SW 1271 (cell line): ENCODE measurements at places on chromosomes 12 and 14.

- DNase-seq: no peak
These were observed 6.7 kb downstream of the TAS2R43 start for GRCh38 chr12:11085419-11085818.

GRCh38 chr14:95197551-95197950 lies 40.2 kb upstream of the DICER1 start:
- DNase-seq: no peak

DNA sequence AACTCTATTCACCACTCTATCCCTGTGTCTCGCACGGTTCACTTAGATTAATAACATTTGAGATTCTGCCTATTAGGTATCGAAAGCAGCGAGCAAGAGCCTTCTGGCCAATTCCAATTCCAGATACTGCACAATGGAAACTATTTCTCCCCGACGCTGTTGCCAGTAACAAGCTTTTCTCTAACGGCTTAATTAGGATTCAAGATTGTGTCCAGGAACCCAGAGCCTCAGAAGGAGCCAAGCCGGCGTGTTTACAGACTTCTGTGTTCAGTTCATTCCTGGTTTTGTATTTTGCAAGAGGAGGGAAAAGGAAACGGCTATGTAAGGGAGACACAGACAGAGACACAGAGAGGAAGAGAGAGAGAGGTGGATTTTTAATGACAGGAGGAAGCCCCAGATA lies 185.6 kb downstream of the DICER1 start:
- no peak for DNase-seq

DNA sequence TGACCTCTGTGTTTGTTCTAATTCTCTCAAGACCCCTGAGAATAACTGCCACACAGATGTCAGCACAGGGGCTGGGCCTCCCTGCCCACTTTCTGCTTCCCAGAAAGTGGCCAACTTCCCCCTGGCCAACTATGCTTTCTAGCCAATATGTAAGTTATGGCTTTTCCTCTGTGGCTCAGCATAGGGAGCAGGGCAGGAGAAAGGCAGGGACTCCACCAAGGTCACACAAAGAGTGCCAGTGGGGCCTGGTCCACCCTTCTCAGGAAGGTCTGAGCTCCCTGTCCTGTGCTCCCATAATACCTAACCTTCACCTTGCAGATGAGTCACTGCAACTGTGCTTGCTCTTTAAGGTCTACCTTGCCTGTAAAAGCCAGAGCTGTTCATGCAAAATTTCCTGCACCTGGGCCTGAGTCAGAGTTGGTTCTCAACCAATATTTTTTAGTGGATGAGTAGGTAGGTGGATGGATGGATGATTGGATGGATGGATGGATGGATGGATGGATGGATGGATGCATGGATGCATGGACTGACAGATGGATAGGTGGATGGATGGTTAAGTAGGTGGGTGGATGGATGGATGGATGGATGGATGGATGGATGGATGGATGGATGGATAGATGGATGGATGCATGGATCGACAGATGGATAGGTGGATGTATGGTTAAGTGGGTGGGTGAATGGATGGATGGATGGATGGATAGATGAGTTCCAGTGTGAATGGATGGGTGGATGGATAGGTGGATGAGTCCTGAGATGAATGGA lies 64.2 kb downstream of the DIO3 start:
- DNase-seq: no peak

DNA sequence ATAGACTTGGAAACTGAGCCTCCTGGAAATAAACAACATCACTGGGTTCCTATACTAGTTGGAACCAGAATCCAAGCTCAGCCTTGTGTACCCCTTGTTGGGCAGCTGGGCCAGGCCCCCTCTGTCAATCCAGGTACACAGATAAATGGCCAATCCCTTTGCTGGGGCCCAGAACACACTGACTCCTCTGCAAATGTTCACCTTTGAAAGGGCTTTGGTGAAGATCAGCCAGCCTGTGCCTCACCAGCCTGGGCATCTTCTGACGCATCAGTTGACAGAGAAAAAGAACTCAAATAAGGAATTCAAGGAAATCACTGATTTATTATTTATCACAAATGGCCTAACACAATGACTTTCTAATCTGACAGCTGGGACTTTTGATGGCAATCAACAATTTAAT lies 1090.2 kb downstream of the BCL11B start:
- DNase-seq: no peak

DNA sequence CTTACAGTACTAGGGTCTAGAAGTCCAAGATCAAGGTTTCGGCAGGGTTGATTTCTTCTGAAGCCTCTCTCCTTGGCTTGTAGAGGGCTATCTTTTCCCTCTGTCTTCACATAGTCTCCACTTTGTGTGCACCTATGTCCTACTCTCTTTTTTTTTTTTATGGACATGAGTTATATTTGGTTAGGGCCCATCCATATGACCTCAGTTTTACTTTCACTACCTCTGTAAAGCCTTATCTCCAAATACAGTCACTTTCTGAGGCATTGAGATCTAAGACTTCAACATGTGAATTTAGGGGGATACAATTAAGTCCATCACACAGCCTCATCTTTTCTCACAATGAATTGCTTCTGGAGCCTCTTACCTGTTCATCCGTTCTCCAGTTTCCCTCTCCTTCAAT lies 5.9 kb upstream of the SPTB start:
- DNase-seq: no peak

GRCh38 chr14:60640859-60641741 lies 8.2 kb downstream of the SIX1 start:
- no peak for DNase-seq

- no peak for DNase-seq
These were observed 723 bp upstream of the NFE2 start for GRCh38 chr12:54301428-54302048.

- DNase-seq: no peak
These were observed 89.8 kb downstream of the KIF26A start for GRCh38 chr14:104228221-104228620.

- DNase-seq: no peak
These were observed 109.0 kb downstream of the ESR2 start for GRCh38 chr14:64185184-64185583.

- no peak for DNase-seq
These were observed 128.1 kb downstream of the ITPR2 start for GRCh38 chr12:26704684-26705460.

GRCh38 chr12:11651381-11651780 lies 1.9 kb downstream of the ETV6 start:
- no peak for DNase-seq

DNA sequence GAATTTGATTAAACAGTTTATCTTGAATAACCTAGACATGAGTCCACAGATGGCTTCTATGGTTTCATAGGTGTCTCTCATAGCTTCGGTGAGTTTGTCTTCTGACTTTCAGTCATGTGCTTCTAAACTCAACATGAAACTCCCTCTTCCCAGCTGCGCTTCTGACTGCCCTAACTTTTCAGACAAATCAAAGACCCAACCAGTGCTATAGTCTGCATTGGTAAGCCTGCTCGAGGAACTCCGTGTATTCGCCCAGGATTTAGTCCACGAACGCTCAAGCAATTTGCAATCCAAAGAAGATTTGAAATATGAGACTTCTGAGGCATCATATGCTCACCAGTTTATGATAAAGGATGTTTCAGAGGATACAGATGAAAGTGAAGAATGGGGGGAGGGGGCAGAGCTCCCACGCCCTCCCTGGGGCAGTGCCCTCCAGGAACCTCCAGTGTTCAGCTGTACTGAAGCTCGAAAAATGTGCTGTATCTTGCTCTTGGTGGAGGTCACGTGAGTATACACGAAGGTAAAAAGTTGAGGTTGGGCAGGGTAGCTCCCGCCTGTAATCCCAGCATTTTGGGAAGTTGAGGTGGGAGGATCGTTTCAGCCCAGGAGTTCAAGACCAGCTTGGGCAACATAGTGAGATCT lies 5.2 kb upstream of the RILPL2 start:
- DNase-seq: no peak

DNA sequence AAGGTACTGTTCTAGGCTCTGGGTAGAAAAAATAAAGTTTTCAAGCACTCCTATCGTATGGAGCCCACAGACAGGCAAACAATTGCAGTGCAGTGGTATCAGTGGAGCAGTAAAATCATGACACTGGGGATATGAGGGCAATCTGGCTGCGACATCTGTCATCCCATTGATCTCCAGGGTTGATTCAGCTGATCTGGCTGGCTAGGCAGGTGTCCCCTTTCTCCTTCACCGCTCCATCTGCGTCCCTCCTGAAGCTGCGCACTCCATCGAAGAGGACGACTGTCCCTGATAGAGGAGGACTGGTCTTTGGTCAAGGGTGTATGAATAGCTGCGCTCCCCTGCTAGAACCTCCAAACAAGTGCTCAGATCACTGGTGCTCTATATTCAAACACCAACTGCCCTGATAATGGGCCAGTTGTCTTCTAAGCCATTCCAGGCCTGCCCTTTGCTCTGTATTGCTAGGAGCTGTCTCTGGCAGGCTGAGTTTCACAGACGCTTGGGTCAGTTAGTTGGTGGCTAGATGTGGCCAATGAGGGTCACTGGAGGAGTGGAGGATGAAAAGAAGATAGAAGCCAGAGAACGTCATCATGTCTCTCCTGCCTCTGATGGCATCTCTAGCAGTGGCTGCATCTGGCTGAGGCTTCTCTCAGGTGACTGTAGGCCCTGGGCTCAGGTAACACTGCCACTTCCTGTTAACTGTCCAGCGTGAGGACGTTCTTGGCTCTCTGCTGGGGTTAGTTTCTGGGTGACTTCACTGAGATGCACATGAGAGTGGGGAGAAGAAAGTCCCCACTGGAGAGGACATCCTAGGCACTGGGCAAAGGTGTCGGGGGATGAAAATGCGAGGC lies 205.0 kb upstream of the FOXN3 start:
- no peak for DNase-seq

- DNase-seq: peak; percentile 67
These were observed 22.0 kb upstream of the ULK1 start for GRCh38 chr12:131872154-131873051.

GRCh38 chr12:24500421-24500820 lies 448.5 kb downstream of the BCAT1 start:
- no peak for DNase-seq

- peak; percentile 14 for DNase-seq
These were observed at the start of gene PRICKLE1 for GRCh38 chr12:42589465-42590329. PRICKLE1 (minus strand) TSS chr12:42589746; CDS start chr12:42472516, 117,230 bp downstream.

GRCh38 chr14:82385048-82385447 lies 851.4 kb upstream of the SEL1L start:
- no peak for DNase-seq

GRCh38 chr12:8817856-8818255 lies 4.6 kb upstream of the A2ML1 start:
- DNase-seq: no peak

DNA sequence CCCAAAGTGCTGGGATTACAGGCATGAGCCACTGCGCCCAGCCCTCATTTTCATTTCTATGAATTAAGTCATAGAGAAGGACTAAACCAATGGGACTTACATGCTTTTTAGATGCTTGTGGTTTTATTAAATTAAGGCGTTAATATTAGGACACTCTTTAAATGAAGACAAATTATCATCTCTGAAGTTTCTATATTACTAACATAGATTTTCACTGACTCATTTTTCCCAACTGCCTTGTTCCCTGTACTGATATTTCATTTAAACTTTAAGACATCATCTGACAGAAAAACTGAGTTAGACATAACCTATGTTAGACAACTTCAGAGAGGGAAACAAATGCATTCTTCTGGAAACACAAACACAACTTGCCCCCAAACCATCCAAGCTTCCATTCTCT lies 99.8 kb downstream of the BTG1 start:
- no peak for DNase-seq

DNA sequence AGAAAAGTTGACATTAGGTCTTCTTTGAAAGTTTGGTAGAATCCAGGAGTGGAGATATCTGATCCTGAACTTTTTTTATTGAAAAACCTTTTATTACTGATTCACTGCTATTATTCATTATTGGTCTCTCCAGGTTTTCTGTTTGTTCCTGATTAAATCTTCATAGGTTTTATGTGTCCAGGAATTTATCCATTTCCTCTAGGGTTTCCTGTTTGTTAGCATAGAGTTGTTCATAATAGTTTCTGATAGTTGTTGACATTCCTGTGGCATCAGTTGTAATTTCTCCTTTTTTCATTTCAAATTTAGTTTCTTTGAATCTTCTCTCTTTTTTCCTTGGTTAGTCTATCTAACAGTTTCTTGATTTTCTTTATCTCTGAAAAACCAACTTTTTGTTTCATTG lies 370.3 kb downstream of the SLC6A15 start:
- DNase-seq: no peak

DNA sequence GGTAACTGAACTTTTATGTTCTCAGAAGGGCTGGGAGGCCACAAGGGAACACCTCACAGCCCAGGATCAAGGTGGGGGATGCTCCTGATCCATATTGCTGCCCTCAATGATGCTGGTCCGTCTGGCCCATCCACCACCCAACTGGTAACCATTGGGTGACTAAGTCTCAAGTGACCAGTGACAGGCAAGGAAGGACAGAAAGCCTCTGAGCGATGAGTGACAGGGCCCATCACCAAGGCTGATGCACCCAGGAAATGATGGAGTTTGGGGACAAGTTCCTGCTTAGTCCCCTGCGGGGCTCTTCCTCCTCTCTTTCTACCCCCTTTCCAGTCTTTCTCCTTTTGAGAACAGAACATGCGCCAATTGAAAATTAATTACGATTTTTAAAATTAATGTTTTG lies 2.6 kb upstream of the MMP19 start:
- no peak for DNase-seq

- no peak for DNase-seq
These were observed 224.4 kb downstream of the CHST11 start for GRCh38 chr12:104681012-104681690.

DNA sequence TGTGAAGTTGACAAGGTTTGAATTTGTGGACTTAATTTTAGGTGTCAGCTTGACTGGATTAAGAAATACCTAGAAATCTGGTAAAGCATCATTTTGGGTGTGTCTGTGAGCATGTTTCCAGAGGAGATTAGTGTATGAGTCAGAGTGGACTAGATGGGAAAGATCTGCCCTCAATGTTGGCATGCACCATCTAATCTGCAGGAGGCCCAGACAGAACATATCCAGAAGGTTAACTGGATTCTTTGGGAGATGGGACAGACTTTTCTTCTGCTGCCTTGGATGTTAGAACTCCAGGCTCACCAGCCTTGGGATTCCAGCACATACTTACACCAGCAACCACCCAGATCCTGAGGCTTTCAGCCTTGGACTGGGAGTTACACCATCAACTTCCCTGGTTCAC lies 14.1 kb downstream of the SGPP1 start:
- DNase-seq: peak; percentile 62

DNA sequence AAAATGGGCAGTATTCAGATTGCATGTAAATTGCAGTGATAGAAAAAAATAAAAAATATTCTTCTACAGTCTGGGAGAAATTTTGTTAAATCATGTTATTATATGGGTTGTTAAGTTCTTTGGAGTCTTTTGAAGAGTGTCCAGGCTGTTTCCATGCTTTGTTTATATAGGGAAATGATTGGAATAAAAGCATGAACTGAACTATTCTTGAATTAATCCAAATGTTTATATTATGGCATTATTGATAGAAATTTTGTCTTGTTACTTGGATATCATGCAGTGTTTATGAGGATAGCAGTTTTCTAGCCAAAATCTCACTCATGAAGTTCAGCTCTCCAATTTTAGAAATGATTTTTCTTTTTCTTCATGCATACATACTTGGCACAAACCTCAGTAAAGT lies 108.2 kb upstream of the NAV3 start:
- no peak for DNase-seq

DNA sequence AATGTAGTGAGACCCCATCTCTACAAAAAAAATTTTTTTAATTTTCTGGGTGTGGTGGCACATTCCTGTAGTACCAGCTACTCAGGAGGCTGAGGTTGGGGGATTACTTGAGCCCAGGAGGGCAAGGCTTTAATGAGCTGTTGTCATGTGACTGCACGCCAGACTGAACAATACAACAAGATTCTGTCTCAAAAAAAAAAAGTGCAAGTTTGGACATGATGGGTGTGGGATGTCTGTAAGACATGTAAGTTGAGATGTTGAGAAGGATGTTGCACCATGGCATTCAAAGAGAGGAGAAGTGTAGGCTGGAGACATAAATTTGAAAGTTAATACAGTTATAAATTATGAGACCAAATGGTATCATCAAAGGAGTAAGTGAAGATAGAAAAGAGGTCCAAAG lies 23.5 kb downstream of the YEATS4 start:
- no peak for DNase-seq
